ENCODE measurements at places on chromosomes 6 and 20. TPM values are rescaled to one million over a fixed set of nuclear protein-coding genes. Genes with fewer than 3 reads are reported as not detected.

MAP1LC3A gene
- 11.3 TPM for total RNA-seq

GRCh38 chr6:144139817-144140216, 10.5 kb upstream of the STX11 start:
- no peak overlapping the region for H3K27ac ChIP-seq
- H3K36me3 ChIP-seq = no peaks in the 10 kb centered on the region
- H3K4me3 ChIP-seq = no peak overlapping the region
- no peak for DNase-seq
- no peaks in the 10 kb centered on the region for H3K4me1 ChIP-seq

- H3K4me3 ChIP-seq = peak overlapping the region; percentile 89
- peaks cover 9% of the 10 kb centered on the region for H3K27me3 ChIP-seq
- DNase-seq = no peak
- no peak overlapping the region for H3K27ac ChIP-seq
Measured at GRCh38 chr20:8115436-8115835, 16.6 kb upstream of the PLCB1 start.

DNA sequence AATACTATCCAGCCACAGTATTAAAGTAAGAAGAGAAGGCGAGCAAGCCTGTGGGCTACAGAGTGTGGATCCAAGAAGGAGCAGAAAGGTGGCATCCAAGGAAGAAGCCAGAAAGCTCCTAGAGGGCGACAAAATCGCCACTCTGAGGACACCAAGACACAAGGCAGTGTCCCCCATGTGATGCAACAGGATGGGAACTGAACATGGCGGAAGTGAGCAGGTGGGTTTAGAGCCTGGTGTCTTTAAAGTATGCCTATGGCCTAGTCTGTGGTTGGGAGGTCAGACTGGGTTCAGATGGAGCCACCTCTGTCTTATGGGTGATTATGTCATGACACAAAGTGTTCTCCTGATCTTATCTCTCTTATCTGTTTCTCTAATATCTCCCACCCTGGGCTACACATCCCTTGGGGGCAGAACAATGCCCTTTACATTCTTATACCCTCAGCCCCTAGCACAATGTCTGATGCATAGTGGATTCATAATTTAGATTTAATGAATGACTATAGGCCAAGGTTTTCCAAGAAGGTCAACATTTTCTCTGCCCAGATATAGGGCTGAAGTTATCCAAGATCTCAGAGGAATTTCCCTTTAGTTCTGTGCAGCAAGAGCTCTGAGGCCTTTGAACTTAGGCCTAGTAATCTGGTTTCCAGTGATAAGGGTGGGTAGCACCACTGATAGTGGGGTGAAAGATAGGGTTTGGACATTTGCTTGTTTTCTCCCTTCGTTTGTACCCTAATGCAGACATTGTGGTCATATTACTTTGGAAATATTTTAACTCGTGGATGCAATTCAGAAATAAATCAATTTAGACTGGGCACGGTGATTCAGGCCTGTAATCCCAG, 167.3 kb upstream of the AKIRIN2 start:
- DNase-seq = no peak
- H3K36me3 ChIP-seq = no peaks in the 10 kb centered on the region
- H3K4me3 ChIP-seq = no peak overlapping the region
- peaks cover 8% of the 10 kb centered on the region for H3K4me1 ChIP-seq

DNA sequence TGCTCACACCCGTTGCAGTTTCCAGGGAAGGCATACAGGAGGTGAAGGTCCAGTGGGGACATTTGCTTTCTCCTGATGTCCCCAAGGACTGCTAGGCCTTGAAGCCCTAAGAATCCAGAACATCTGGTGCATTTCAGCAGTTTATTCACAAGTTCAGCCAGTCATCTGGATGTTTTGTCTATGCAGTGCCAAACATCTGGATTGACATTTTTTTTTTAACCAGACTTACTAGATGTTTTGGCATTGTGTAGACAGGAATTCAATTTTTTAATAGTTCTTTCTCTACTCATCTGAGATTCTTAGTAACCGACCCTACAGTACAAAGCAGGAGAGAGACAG, 256.2 kb downstream of the CLIC5 start:
- no peaks in the 10 kb centered on the region for H3K36me3 ChIP-seq
- no peak for DNase-seq
- H3K4me3 ChIP-seq = no peak overlapping the region
- H3K27me3 ChIP-seq = no peaks in the 10 kb centered on the region
- no peaks in the 10 kb centered on the region for H3K4me1 ChIP-seq
- no peak overlapping the region for H3K27ac ChIP-seq

GRCh38 chr6:152983637-152984512, 1.0 kb upstream of the FBXO5 start:
- peaks cover 20% of the 10 kb centered on the region for H3K36me3 ChIP-seq
- DNase-seq = no peak
- no peaks in the 10 kb centered on the region for H3K27me3 ChIP-seq
- H3K4me1 ChIP-seq = peaks cover 33% of the 10 kb centered on the region
